ENCODE measurements at places on chromosomes 2 and 18.
A peak's percentile ranks its signal among the peaks of the same experiment; 100 is the strongest.

GRCh38 chr2:146209842-146210275 lies 1635.0 kb upstream of the ACVR2A start:
- DNase-seq: no peak

DNA sequence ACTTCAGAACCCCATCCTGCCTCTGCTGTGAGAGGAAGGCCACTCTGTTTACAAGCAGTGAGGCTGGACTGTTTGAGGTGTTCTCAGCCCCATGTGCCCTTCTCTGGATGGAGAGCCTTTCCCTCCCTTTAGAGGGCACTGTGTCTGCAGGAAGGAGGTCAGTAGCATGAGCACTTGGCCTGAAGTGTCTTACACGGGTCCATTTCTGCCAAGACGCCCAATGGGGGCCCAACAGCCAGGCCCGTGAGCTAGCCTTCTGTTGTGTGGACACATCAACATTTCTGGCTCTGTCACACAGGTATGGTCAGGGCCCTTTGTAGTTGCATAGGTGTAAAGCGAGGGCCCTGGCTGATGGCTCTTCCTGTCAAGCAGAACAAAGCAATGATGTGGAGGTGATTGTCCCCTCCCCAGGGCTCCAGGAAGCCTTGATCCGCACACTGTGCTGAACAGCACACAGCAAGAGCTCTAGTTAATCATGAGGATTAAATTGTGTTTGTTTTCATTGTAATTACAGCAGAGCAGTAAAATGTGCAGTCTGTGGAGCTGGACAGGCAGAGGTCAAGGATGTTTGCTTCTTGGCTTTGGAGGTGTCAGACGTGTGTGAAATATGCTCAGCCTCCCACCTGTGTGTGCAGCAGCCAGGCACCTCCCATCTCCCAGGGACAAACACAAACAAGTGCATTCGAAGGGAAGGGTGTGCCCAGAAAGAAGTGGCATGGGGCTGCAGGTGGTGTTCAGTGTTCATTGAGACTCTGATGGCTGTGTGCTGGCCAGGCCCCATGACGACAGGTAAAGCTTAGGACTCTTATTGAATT lies 132.1 kb downstream of the SH3RF3 start:
- no peak for DNase-seq

DNA sequence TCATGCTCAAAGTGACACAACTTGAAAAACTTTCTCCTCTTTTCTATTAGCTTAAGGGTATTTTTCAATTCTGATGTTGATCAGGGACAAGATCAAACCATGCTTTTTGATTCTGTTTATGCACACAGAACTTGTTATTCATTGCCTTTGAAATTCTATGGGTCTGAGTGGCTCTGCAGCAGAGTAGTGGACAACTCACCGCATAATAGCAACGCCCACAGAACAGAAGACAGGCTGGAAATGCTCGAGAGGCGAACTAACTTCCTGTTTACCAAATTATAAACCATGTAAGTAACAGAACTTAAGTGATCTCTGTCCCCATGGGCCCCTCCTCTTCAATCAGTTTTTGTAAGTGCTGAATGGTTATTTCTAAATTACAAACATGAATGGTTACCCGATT lies 131.2 kb downstream of the CBLN2 start:
- DNase-seq: no peak

DNA sequence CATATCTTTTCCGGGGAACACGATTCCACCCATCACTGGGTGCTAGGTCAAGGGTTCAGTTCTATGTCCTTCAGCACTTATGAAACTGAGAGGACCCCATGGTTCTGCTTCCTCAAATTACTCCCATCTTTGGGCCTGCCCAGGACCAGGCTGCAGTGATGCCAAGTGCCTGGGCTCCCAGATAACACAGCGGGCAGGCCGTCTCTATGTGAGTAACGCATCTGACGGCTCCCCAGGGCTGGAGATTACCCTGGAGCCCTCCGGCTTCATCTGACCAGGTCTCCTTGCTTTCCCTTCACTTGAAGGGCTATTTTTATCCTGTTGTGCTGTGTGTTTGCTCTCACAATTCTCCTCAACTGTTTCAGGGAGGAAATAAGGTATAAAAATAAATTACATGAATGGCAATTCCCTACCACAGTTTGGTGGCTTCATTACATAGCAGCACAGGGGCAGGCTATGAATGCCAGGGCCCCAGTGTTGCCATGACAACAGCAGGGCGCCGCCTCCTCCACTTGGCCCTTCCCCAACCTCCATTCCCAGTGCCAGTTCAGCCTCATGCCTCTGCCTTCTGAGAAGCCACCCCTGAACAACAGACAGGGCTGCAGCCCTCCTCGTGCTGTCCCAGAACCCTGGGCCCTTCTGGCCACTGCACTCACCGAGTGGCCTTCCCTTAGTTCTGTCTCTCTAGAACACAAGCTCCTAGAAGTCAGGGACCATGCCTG lies 25.4 kb upstream of the TMEM131 start:
- DNase-seq: no peak

- DNase-seq: no peak
Observed at GRCh38 chr2:59957504-59957903, 596.0 kb downstream of the BCL11A start.

DNA sequence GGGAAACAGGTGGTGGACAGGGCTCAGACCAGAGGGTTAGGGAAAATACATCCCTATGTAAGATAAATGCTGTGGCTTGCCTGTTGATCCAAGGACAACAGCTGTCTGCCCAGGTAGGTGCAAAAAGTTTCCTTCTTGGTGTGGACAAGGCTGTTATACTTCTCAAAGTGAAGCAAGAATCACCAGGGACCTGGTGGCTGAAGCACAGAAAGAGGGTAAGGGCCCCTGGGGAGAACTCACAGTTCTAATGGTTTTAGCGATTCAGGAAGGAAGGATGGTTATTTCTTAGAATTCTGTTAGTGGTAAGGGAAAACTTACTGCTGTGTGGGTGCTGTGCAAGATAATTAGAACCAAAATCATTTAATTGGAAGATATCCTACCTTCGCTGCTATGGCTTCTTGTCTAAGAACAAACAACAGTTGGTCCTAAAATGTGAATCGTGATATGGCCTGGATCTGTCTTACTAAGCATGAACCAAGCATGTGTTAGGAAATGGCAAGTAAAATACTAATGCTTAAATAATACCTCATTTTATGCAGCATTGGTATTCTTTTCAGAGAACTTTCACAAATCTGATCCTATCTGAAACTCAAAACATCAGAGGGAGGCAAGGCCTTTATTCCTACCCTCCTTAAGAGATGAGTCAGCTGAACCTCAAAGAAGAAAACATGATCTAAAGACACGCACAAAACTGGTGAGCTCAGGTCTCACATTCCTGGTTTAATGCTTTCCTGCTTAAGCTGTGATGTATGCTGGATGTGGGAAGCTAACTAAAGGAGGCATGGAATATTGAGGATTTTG lies 159.2 kb upstream of the THUMPD2 start:
- DNase-seq: peak; percentile 28

- no peak for DNase-seq
Observed at GRCh38 chr2:55063226-55063625, 13.0 kb upstream of the RTN4 start.

DNA sequence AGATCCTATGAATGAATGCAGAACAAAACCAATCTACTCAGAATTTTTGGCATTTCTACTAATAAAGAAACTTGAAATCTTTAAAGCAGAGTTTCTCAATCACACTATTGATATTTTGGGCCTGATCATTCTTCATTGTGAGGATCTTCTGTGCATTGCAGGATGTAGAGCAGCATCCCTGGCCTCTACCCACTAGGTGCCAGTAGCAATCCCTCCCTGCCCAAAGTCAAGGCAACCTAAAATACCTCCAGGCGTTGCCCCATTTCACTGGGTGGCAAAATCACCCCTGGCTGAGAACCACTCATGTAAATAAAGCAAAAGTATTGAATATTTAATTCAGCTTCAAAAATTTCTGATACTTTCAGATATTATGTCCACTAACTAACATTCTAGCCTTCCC lies 213.0 kb downstream of the SP3 start:
- DNase-seq: no peak

DNA sequence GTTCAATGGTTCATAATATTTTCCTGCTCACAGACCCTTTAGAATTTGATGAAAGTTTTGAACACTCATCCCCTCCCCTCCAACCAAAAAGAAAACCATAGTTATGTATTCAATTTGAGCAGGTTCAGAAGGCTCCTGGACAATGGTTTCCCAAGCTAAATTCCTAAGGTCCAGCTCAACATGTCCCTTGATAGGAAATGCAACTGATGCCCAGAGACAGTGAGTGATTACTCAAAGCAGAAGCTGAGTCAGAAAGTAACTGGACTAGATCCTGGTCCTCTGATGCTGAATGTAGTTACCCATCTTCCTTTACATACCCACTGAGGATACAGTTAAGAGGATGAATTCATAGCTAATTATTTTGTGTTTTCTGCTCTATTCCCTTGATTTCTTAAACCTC lies 218.9 kb upstream of the NCKAP5 start:
- DNase-seq: no peak

DNA sequence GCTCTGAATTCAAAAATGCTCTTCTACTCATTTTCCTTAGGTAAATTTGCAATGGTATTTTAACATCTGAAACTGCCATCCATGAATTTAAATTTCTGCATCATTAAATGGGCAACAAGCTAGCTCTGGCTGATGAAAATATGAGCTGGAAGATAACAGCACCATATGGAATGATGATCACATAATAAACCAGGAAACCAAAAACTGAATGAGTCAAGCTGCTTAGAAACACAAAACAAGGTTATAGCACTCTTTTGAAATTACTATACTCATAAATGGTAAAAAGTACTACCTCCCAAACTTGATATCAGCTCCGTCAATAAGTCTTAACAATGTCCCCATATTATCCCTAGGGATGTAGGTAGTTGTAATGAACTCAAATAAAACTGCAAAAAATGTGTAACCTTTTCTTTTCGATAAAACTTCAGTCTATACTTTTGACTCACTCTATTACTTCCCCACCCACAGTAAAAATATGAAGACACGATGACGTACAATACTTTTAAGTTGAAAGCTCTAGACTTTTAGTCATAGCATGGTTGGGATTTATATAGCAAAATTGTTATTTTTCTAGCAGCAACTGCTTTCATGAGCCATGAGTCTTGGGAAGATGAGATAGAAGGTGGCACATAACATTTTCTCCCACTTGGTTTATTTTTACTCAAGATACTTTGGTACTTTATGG lies 396.7 kb downstream of the CDH2 start:
- no peak for DNase-seq

DNA sequence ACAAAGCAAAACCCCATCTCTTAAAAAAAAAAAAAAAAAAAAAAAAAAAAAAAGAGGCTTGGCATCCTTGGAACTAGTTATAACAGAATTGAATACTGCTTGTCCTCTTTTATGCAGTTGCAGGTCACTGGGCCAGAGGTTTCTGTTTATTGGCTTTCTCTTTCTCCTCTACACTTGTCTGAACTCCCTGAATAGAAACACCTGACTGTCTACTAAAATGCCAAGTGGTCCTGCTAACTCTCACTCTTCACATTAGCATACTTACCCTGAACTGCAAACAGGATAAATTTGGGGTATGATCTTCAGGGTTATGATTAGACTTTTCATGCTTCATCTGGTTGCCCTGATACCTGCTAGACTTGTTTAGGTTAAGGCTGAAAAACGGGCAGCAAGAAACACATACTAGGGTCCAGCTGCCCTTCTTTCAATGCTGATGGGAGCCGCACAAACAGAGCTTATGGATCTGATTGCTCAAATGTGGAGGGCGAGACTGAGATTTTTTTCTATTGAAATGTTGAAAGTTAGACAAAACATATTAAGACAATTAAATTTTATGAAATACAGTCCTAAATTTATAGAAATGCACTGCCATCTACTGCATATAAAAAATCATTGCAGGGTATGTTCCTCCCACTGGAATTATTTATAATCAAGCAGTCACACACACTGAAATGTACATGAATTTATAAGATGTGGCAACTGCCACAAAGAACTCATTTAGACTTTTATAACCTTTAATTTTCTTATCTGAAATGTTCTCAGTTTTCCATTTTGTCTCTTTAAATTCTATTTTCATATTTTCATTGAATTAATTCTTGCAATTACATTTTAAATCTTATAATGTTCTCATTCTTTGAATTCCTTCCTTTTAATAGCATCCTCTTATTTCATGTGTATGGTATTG lies 40.8 kb downstream of the GTF3C3 start:
- DNase-seq: peak; percentile 17

DNA sequence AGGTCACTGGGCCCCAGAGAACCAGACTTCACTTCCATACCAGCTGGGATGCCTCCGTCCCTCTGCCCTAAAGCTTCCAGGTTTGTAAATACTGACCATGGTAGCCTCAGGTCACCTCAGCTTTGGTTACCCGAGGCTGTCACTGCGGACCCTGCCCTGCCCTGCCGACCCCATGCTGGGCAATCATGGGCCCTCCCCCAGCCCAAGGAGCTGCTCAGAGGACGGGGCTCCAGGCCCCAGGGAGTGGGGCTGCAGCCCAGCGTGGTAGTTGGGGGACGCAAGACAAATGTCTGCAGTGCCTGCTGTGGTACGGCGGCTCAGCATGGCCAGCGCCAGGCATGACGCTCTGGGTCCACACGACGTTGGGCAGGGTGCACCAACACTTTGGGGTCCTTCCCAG lies 25.3 kb downstream of the RAMP1 start:
- no peak for DNase-seq

DNA sequence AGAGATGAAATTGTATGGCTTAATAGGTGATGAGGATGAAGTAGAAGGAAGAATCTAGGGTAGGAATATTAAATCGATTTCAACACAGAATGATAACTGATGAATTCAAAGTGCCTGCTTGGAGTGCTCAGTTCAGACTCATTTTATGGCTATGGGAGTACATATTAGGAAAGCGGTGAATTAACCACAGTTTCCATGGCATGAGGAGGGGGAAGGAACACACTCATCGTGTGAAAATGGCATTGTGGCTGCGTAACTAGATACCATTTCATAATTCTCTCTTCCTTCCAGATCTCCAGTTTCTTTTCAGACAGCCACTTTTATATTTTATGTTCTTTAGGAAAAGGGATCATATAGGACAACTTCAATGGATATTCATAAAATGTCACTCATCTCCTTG lies 232.3 kb upstream of the KCNJ3 start:
- DNase-seq: no peak

DNA sequence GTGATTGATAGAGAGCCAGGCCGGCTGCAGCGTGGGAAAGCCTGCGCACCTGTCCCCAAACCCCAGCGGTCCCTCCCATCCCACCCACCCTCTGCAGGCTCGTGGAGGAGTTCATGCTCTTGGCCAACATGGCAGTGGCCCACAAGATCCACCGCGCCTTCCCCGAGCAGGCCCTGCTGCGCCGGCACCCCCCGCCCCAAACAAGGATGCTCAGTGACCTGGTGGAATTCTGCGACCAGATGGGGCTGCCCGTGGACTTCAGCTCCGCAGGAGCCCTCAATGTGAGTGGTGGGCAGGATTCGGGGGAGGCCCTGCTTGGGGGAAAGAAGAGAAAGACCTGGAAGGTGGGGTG lies 48.9 kb upstream of the ALPP start:
- no peak for DNase-seq

DNA sequence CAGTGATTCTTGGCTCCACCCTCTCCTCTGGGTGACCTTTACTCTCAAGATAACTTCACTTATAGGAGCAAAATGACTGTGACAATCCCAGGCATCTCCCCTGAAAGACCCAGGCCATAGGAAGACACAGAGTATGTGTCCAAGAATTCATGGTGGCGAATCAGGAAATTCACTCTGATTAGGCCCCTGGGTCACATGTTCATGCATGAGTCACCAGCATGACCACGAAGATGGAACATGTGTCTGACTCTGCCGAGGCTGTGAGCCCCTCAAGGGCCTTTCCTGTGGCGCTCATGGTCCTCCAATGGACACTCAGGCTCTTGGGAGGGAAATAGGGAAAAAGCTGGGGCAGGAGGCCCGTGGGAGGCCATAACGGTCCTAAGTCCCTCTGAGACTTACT lies 74.0 kb upstream of the TEX51 start:
- no peak for DNase-seq

- no peak for DNase-seq
Observed at GRCh38 chr2:241842067-241842415, 16.7 kb downstream of the PDCD1 start.

Measured in mesenchymal stem cell (in vitro differentiated cells and primary cell).